ENCODE measurements at places on chromosomes 3 and 15.

DNA sequence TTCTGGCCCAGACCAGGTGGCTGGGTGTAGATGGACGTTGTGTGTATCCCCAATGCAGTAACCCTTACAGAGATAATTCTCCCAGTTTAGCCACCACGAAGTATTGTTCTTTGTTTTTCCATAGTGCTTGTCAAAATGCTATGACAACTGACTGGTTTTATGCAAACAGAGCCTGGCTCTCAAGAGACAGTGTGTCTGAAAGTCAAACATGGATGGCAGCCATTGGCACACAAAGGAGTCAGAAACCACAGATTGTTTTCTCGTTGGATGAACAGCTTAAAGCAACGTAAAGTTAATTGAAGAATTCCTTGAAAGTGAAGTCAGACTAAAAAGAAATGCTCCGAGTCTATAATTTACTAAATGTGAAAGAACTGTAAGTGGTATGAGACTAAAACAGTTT is 91.2 kb downstream of the FILIP1L start:
- DNase-seq, result no peak

DNA sequence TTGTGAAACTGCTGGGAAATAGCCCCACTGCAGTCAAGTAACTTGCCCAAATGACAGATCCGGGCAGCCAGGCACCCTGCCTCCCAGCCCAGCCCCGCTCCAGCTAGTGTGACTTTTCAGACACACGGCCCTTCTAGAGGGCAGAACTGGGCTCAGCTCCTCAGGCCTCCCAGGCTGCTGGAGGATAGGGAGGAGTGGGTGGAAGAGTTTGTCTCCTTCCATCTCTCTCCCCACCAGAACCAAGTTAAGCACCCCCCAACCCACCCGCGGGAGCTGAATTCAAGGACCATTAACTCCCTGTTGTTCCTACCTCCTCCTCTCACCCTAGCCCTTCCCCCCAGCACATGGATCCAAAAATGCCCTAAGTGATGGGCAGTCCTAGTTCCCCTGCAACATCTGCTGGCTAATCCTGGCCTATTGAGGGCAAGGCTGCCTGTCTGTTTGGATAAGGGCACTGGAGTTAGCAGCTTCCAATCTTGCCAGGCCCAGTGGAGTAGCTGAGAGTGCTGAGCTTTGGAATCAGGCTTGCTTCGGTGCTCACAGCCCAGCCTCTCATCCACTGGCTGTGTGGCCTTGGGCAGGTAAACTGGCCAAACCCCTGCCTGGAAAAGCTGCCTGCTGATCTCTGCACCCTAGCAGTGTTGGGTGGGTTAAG is 3.1 kb downstream of the CCDC33 start:
- no peak for DNase-seq

- DNase-seq, result no peak
Measured at GRCh38 chr3:132225664-132226063, 91.5 kb upstream of the ACP3 start.

DNA sequence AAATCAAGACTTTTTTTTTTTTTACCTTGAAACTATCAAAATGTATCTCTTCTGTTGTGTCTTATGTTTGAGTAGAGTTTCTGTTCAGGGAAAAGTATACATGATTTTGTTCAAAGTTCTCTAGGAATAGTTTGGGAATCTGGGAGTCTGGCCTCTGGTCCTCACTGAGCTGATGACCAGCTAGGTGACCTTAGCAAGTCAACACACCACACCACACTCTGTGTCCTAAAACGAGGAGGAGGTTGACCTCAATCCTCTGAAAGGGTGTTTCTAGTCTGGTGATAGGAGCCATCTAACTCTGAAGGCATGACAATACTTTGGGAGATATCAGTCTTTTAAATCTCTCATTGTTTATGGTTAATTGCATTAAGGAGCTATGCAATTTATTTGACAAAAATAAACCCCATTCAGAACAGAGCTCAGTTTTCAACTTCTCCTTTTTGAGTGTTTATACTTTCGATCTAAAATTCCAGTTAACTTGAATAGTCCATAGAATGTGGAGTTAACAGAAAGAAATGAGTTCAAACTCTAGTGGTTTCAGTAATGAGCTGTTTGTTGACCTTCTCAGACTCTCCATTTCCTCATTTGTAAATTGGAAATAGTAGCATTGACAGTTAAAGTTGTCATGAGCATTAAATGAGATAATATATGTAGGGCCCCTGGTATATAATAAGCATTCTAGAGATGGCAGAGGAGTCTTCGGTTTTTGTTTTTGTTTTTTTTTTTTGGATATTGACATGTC is 112.2 kb upstream of the LRRN1 start:
- no peak for DNase-seq

DNA sequence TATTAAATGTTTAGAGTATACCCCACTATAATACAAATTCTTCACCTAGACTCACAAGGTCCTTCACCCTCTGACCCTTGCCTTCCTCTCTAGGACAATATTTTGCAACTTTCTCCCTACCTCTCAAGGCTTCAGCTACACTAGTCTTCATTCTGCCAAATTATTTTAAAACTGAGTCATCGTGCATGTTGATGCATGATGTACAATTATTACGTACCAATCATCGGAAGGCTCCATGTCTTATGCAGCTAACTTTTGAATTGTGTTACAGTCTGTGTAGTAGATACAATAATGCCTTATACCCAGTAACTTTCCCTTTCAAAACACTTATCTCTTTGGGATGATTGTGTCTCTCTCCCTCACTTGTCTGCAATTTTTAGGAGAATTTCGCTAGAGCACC is 98.5 kb upstream of the ROBO2 start:
- no peak for DNase-seq

DNA sequence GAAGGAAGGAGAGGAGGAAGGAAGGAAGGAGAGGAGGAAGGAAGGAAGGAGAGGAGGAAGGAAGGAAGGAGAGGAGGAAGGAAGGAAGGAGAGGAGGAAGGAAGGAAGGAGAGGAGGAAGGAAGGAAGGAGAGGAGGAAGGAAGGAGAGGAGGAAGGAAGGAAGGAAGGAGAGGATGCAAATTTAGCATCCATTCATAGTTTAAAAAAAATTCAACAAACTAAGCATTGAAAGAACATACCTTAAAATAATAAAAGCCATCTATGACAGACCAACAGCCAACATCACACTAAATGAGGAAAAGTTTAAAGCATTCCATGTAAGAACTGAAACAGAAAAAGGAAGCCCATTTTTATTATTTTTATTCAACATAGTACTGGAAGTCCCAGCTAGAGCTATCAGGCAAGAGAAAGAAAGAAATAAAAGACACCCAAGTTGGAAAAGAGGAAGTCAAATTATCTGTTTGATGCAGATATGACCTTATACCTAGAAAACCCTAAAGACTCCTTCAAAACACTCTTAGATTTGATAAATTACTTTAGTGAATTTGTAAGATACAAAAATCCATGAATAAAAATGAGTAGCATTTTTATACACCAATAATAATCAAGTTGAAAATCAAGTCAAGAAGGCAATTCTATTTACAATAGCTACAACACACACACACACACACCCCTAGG is 52.2 kb upstream of the FXR1 start:
- no peak for DNase-seq

- DNase-seq, result no peak
Measured at GRCh38 chr3:30342318-30343060, 263.9 kb upstream of the TGFBR2 start.

GRCh38 chr15:71066983-71067382 is 48.3 kb upstream of the THSD4 start:
- no peak for DNase-seq

DNA sequence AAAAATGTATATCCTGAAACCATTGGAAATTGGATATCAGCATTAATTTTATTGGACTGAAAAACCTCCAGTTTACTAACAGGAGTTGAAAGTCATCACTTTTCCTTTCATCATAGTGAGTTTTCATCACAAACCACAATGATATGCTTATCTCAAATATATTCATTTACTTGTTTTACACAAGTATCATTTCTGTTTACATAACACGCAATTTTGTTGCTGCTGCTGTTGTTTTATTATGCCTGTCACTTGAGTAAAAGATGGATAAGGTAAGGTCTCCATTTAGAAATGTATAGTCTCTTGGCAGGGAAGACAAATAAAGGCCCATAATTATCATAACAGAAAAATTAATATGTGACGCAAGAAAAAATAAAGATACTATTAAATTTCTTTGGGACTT is 199.2 kb downstream of the TP63 start:
- DNase-seq, result no peak

DNA sequence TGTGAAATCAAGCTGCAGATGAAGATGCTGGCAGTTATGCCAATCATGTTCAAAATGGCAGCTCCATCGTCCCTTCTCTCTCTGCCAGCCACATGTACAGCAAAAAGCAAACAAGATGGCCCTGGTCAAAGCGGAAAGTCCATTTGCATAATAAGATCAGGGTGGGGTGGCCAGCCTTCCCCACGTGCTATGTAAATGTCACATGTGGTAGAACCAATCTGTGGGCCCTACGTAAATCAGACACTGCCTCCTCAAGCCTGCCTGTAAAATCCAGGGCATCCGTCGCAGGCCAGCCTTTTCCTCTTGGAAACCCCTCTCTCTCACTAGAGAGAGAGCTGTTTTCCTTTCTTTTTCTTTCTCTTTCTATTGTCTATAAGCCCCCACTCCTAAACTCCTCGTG is 243.5 kb upstream of the KBTBD8 start:
- no peak for DNase-seq

DNA sequence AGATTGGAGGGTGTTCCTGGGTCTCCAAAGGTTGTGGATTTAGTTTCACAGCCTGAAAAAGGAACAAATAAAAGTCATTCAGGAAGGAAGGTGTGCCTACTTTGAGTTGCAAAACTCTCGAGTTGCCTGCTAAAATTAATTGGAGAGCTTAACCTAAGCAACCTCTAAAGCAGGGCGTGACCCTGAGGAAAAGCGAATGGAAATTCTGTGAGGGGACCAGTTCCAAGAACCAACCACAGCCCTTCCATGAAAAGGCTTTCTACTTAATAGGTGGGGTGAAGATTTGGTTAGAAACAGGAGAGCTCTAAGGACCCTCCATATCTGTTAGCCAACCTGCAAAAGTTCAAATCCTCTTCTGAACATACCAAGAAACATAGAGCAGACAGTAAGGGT is 1.5 kb downstream of the CD80 start:
- peak; percentile 26 for DNase-seq

- no peak for DNase-seq
Measured at GRCh38 chr3:132867526-132867925, 145.3 kb upstream of the NPHP3 start.

DNA sequence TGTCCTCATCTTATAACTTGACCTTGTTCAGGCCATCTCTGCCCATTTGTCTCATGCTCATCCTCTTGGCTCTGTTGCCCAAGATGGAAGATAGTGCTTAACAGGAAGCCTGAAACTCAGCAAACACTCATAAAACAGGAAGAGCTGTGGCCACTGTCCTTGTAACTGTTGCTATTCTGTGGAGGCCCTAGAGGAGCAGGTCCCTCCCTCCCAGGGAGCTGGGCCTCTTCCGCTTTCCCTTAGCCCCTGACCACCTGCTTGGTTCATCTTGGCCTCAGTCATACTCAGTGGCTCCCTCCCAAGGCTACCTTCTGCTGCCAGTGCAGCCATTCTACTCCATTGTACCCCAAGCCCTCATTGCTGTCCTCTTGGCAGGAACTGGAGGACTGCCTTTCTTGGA is 3.5 kb downstream of the MAPKAPK3 start:
- no peak for DNase-seq

DNA sequence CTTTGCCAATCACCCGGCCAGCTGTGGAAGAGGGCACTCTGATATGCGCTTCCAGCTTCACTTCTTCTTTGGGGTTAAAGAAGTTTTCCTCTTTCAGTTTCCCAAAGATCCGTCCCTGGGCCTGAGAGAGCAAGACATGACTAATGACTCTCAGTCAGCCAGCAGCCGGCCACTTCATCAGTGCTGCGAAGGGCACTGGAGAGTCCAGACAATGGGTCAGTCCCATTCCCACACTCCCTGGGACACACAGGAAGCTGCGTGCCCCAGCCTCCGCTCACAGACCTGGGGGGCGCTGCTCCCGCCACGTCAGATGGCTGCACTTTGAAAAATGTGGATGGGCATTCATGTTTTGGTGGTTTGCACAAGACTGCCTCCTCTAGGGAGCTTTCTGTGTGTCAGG is 63.3 kb downstream of the SENP2 start:
- DNase-seq, result no peak

GRCh38 chr15:101534376-101534970 is 45.0 kb upstream of the PCSK6 start:
- no peak for DNase-seq

GRCh38 chr3:49593041-49593440 is 38.8 kb downstream of the BSN start:
- no peak for DNase-seq

DNA sequence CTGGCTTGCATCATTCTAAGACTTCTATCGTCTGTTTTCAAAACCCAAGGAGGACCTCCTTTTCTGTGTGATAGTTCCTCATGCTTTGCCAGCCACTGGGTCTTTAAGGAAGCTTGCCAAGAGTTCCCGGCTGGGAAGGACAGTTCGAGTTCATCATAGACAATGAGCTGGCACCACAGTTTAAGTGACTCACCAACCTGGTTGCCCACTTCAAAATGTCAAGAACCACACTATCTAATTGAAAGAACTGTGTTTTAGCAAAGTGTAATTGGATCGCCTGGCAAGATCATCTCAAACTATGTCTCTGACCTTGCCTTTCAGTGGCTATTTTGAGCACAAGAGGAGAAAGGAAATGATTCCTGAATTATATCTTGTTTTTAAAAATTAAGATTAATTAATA is 27.9 kb downstream of the SOX2 start:
- no peak for DNase-seq

DNA sequence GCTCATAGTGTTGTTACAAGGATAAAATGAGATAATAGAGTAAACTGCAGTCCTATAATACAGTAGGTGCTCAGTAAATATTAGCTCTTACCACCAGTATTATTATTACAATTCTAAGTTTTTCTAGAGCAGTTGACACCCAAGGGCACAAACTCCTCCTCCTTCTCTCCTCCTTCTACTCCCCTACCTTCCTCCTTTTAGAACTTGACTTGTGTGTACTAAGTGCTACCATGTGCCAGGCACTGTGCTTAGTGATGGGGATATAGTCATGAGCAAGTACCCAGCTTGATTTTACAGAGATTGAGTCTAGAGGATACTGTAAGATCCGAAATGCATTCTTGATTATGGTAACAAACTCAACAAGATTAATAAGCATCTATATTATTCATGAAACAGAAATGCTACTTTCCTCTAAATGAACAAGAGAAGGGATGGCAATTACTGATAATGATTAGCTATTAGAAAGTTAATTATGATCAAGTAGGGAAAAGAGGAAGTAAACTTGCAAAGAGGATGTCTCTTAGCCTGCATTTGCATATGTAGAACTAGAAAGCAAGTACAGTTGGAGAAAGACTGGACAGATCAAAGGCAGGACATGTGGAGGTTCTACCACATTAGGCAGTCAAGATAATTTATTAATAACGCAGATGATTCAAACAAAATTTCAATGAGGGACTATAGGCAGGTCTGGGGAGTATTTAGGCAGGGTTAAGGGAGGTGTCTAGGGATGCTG is 72.3 kb downstream of the CLDN11 start:
- no peak for DNase-seq

Data from activated T-cell treated with anti-CD3 and anti-CD28 coated beads, Interleukin-2, amount 50 U/mL, for 48 hours (primary cell).